ENCODE measurements at places on chromosomes 3 and 15.

GRCh38 chr3:96779810-96780209, 34.6 kb upstream of the EPHA6 start:
- DNase-seq = no peak

DNA sequence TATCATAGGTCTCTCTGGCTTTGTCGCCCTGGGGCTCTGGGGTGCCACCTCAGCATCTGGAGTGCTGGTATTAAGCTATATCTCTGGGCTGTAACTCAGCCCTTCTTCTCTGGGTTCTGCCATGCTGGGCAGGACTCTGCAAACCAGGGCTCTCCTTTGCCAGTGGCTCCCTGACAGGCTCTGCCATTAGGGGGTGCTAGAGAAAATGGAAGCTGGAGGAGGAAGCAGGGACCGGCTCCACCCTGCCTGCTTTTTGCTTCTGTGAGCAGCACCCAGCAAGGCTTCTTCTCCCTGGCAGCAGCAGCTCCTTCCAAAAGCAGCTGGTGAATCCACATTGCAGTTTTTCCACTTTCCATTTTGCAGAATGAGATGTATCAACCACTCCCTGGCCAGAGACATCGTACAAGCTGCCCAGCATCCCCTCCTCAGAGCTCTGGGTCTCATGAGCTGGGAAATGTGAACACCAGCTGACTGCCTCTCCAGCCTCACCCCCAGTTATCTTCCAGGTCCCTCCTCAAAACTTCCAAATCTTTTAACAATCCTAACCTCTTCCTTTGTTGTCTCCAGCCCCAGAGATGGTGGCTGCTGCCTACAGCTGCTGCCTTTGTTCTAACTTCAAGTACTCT, 165.0 kb downstream of the ABHD5 start:
- DNase-seq = peak; percentile 21

GRCh38 chr15:69939513-69940440, 157.9 kb downstream of the TLE3 start:
- no peak for DNase-seq

DNA sequence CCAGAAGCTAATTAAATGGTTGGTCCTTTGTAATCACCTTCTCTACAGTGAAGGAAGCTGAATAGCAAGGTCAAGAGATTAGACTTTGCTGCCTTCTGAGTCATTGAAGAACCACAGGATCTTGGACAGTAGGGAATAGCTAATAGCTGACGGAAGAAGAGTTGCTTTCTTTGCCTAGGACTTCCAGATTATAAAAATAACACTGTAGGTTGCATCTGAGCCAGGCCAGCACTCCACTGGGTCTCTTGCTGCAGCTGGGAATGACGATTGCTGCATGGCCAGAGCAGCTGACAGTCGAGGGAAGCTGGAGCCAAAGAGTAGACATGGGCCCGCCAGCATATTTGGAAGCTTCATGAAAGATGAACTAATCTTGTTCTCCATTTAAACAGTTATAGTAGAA, 81.5 kb upstream of the KCNMB2 start:
- DNase-seq = no peak

- DNase-seq = no peak
These were observed 55.8 kb upstream of the ACAD9 start for GRCh38 chr3:128823631-128824030.

- peak; percentile 10 for DNase-seq
These were observed 705 bp downstream of the NIPA2 start for GRCh38 chr15:22839046-22839695.

GRCh38 chr3:26087751-26088150, 297.9 kb downstream of the OXSM start:
- DNase-seq = no peak

- DNase-seq = peak; percentile 58
These were observed 93.9 kb upstream of the RASGRF1 start for GRCh38 chr15:79184465-79184892.

GRCh38 chr3:178352326-178353005, 183.8 kb upstream of the KCNMB2 start:
- no peak for DNase-seq

DNA sequence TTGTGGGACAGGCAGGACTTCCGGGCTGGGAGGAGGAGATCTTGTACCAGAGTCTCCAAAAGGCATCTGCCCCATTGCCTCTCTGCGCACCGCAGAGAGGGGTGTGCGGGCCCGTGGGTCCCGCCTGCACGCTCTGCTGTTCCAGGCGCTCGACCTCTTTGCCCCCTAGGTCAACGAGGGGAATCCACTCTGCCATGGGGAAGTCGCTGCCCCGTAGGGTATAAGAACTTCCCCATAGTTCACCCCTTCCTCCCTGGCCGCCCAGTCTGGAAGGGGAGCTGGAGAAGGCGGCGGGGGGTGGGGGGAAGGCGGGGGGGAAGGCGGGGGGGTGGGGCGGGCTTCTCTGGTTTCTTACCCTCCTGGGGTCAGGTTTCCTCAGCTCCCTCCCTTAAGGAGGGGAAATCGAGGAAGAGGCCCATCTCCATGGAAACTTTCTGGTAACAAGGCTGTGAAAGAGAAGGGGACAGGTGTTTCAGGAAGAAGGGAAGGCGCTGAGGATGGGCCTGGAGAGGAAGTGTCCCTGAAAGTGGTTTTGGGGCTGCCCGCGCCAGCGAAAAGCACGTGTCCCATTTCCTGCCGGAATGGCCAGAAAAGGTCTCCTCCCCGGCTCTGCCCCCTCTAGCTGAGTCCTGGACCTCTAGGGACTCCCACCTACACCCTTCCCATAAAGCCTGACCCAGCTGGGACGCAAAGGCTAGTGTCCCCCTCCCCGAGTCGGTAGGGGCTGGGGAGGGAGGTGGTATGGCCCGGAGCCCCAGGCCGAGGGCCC, 27.5 kb downstream of the NR1I2 start:
- no peak for DNase-seq

- DNase-seq = no peak
These were observed 82.5 kb downstream of the RFTN1 start for GRCh38 chr3:16430717-16431630.

DNA sequence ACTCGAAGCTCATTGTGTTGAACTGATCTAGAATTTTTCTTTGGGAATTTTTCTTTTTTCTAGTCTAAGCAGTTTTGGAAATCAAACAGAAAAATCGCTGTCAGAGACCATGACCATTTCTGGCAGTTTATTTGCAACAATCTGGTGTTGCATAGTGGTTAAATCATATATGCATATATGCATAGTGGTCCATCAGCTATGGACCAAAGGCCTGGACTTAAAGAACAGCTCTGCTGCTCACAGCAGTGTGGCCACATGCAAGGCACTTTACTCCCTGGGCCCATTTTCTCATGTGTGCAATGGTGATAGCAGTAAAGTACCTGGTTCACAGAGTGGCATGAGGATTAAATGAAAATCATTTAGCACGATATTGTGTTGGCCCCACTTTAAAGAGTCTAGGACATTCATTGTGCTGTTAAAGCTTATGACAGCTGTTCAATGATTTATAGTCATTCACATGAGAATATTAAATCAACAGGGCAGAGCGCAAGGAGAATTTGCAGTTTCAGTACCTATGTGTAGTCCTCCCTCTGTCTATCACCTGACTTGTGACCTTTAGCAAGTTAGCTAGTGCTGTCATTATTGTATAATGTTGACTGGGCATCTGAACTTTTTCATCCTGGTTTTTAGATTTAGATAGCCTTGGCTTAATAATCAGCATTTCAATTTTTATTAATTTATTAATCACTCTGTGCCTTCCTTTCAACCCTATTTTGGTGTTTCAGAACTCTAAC, 46.4 kb downstream of the BLM start:
- no peak for DNase-seq

DNA sequence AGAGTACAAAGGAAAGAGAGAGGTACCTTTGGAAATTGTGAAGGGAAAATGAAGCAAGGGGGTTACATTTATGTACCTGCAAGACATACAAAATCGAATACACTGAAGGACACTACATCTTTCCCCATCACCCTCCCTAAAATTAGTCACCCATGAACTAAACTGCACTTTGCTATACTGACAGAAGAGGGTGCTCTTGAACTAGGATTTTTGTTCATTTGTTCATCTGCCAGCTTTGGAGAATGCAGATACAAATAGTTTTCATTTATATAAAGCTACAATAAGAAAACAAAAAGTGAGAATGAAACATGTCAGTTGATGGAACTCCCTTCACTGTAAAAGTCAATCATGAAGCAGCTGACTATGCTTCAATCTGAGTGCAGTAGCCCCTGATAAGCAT, 55.7 kb downstream of the PCCB start:
- no peak for DNase-seq

GRCh38 chr15:26087881-26088280, 224.8 kb upstream of the ATP10A start:
- DNase-seq = no peak

DNA sequence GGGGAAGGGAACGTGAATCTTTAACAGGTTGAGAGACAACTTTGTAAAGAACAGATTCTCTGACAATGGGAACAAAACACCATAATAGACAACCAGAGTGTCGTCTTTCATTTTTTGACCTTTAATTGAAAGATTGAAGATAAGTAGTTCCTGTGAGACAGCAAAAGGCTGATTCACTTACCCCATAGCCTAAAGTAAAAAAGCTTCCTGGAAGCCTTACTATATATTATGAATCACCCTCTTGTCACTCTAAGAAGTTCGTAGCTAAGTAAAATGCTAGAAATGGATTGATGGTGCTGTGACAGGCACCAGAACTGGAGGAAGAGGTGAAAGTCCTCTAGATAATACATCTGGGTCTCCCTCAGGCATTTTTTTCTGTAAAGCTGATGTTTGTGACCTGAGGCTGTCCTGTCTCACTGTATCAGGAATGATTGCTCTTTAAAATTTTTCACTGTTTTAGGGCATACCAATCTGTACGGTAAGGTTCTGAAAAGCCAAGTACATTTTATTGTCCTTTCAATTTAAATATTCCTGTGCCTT, 824.6 kb upstream of the SEMA6D start:
- DNase-seq = no peak

DNA sequence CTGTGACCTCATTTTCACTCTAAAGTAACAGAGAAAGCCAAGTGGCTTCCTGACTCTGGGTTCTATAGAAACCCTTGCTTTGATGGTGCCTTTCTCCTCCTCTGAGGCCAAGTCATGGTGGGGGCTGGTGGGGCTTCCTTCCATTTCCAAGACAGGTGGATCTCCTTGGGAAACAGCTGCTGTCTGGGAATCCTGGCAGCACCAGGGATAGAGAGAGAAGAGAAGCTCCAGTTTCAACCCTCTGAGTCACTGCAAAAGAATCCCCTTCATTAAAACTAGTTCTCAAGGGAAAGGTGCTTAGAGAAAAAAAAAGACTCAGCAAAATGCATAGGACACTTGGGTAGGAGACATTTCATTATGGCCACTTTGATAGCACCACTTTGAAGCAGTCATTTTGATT, 614.4 kb downstream of the FHIT start:
- DNase-seq = no peak

- no peak for DNase-seq
These were observed 371 bp upstream of the CLSTN2 start for GRCh38 chr3:139934613-139935015.
